ENCODE measurements at places on chromosomes 3 and 15.

- no peak for DNase-seq
Measured at GRCh38 chr3:126157083-126157768, 23.2 kb downstream of the ALDH1L1 start.

GRCh38 chr15:43029476-43029875, 76.4 kb downstream of the UBR1 start:
- DNase-seq = no peak

- DNase-seq = no peak
Measured at GRCh38 chr3:109532257-109533216, 195.2 kb upstream of the DPPA4 start.

DNA sequence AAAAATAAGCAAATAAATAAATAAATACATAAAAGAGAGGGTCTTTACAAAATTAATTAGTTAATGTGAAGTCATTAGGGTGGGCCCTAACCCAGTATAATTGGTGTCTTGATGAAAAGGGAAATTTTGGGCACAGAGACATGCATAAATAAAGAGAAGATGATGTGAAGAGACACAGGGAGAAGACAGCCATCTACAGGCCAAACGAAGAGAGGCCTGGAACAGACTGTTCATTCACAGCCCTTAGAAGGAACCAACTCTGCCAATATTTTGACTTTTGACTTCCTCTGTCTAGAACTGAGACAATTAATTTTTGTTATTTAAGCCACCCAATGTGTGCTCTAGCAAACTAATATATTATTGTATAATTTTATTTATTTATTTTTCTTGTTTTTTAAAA, 29.6 kb upstream of the SELENOK start:
- DNase-seq = no peak

DNA sequence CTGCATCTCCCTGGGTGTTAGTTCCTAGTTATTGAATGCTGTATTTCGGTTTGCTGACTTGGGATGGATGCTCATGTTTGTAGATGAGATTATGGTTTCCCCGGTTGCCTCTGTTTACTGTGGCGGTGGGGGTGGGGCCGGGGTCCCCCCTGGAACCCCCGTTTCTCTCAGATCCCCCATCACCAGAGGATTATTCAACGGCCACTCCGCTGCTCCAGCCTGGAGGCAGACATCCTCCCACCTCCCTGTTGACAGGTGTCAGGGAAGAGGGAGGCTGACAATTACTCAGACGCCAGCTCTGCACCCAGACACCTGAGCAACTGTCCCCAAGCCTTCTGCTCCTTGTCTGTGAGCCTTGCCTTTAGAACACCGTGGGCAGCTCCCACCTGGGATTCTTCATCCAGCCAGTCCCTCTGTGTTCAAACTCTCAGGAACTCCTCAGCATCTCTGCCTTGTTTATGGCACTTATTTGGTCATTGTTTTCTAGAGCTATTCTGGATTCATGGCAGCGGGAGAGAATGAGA, 95.9 kb upstream of the PRR20G start:
- no peak for DNase-seq

- no peak for DNase-seq
Measured at GRCh38 chr15:80343554-80343992, 60.6 kb upstream of the ARNT2 start.

DNA sequence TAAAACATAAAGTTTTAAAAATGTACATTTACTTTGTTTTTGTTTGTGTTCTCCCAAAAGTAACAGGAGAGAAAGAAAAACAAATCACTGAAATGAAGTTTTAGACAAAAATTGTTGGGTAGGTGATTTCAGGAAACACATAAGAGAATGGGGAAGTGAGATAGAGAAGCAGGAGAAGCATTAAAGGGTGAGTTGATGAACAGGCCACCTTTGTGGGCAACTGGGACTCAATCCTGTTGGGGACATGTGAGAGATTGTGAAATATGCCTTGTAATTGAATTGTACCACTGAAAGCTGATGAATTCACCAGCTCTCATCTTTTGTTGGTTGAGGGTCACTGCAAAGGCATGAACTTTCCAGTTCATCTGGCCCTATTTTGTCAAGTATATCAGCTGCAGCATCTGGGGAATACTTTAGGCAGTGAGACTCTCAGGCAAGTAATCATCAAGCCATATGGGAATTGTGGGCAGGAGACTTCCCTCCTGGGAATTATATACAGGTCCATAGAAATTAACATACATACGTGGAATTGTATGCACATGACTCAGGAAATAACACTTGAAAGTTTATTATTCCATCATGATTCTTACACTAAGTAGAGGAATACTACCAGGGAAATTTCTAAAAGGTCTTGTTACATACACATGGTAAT, 181.0 kb downstream of the ZBBX start:
- DNase-seq = no peak

GRCh38 chr3:149023951-149024350, 32.6 kb downstream of the GYG1 start:
- no peak for DNase-seq

DNA sequence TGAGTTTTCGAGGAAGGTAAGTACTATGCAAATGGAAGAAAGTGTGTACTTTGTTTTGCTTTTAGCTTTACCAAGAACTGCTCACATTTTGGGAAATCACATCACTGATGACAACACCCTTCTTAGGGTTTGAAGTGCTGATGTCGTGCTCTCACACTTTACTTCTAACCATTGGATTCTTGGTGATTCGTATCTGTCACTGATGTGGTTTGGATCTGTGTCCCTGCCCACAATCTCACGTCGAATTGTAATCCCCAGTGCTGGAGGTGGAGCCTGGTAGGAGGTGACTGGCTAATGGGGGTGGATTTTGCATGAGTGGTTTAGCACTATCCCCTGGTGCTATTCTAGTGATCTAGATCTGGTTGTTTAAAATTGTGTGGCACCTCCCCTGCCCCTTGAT, 75.4 kb upstream of the RGMA start:
- DNase-seq = no peak
